IMR-90 (cell line): ENCODE measurements at places on chromosomes 1 and 21. TPM values are rescaled to one million over a fixed set of nuclear protein-coding genes. Genes with fewer than 3 reads are reported as not detected.

DNA sequence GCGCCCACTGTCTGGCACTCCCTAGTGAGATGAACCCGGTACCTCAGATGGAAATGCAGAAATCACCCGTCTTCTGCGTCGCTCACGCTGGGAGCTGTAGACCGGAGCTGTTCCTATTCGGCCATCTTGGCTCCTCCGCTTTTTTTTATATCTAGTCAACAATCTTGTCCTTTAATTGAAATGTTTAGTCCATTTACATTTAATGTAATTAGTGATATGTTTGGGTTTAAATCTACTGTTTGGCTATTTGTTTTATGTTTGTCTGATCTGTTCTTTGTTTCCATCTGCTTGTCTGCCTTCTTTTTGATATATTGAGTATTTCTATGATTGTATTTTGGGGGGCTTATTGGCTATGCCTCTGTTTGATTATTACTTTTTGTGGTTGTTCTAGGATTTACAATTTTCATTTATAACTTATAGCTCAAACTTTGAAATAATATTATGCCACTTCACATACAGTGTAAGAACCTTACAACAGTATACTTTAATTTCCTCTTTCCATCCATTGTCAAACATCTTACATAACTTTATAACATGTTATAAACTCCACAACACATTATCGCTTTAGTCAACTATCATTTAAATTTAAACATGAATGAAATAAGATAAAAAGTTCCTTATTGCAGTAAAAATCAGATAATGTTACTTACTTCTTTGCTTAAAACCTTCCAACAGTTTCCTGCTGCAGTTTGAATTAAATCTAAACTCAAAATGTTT lies 16.5 kb upstream of the RYR2 start:
- DNase-seq = no peak

DNA sequence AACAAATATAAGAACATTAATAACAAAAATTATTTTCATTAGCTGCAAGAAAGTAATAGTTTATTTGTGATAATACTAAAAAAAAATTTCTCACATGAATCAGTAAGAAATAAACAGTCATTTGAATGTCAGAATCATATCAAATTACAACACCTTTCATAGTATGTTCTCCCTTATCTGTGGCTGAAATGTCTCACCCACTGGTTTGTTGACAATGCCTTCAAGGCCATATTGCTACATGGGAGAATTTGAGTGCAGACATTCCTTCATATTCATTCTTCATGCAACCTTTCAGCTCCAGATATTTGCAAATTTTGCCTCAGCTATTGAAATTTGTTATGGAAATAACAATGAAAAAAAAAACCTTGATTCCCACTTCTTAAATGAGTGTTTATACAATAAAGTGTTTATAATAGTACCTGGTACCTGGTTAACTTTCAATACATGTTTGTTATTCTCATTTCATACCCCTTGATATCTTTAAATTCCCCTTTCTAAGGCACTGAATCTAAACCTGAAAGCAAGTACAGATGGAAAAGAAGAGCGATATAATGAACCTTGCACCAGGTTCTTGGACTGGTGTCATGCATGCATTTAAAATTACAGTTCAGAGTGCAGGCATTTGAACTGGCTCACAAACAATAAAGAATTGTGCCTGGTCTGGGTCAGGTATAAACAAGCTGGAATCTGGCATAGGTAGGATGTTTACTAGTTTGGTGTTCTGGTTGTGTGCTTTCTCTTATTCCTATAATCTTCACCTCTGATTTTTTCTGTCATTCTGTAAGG lies 242.2 kb upstream of the ADGRL2 start:
- DNase-seq = no peak

DNA sequence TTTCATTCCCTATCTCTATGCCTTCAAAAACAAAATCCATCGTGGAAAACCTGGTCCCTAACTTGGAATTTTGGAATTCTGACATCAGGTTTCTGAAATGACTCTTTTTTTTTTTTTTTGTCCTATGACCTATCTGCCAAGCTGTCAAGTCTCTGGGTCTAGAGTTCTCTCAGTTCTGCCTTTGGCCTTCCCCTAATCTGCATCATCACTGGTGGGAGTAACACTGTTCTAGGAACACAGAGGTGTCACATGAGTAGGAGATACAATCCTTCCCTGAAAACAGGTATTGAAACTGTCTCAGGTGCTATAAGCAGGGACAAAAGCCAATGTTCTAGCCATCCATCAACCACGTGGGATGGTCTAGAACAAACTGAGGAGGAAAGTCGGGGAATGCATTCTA lies 142.0 kb upstream of the ATP1B1 start:
- no peak for DNase-seq

GRCh38 chr1:210415846-210416448 lies 87.2 kb downstream of the HHAT start:
- no peak for DNase-seq

DNA sequence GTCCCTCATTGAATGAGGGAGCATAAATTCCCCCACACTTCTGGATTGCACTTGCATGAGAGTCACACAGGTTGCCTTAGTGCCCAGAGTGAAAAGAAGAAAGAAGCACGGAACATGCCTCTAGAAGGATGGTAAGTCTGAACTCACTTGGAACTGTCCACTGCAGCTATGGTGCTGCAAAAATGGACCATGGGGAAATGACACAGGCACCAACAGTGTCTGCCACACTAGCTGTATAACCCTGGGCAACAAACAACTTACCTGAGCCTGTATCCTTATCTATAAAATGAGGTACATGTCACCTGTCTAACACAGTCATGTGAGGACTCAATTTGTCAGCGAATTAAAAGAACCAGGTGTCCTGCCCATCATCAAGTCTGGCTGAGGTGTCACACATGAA lies 50.7 kb downstream of the PALMD start:
- DNase-seq = no peak

GRCh38 chr1:161185282-161185682 lies 8.0 kb upstream of the B4GALT3 start:
- DNase-seq = peak; percentile 67

- no peak for DNase-seq
These were observed 2.8 kb downstream of the OSCP1 start for GRCh38 chr1:36447450-36447849.

GRCh38 chr1:92853299-92853698 lies 21.5 kb downstream of the RPL5 start:
- no peak for DNase-seq

DNA sequence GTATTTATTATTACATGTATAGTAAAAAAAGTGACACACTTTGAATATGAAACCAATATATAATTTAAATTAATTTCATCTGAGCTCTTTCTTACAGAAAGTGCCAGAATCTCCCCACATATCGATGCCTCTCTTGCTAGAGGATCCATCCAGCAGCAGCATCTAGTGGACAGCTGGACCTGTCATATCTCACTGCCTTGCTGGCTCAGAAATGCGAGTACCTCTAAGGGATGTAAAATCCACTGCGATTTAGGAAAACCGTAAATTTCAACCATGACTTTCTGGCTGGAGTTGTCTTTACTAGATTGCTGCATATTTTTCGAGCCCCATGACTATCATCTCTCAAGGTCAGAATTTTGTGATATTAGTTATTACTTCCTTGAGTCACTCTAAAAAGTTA lies 333.8 kb downstream of the NEGR1 start:
- DNase-seq = no peak

DNA sequence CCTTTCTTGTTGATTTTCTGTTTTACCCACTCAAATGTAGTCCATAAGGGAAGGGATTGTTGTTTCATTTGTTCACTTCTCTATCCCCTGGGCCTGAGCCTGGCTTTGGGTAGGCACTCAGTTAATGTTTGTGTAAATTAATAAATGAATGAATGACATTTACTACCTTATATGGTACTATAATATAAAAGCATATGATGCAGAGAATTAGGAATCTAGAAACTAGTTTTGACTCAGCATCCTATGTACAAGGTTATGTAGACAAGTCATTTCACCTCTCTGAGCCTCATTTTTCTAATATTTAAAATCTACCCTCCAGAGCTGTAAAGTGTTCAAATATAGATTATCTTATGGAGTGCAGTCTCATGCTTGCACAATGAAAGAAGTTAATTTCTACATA lies 68.9 kb upstream of the S1PR1 start:
- DNase-seq = no peak

GRCh38 chr21:38538353-38538752 lies 40.1 kb upstream of the ERG start:
- no peak for DNase-seq

GRCh38 chr1:225437710-225438437 lies 10.0 kb upstream of the LBR start:
- peak; percentile 45 for DNase-seq

DNA sequence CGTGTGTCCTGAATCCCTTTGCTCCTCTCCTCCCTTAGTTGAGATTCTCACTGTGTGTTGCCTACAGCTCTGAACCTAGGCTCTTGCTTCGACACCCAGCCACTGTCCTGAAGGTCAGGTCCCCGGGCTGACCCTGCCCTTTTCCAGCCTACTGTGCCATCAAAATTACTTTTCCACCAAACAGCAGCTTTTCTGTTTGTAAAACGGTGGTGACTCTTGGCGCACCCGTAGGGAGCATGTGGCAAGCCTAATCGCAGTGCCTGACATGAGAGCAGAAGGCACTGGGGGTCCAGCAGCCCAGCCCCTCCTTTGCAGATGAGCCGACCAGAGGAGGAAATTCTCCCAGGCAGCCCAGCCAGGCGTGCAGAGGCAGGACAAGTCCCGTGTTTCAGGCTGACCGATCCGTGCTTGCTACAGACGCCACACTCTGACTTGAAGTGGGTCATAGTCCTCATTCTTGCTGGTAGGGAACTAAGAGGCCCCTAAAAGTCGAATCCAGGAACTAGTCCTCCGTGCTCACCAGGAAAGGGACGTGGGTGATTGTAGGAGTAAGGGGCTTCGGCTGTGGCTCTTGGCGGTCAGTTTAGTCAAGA lies 6.8 kb downstream of the GPR137B start:
- DNase-seq = no peak

DNA sequence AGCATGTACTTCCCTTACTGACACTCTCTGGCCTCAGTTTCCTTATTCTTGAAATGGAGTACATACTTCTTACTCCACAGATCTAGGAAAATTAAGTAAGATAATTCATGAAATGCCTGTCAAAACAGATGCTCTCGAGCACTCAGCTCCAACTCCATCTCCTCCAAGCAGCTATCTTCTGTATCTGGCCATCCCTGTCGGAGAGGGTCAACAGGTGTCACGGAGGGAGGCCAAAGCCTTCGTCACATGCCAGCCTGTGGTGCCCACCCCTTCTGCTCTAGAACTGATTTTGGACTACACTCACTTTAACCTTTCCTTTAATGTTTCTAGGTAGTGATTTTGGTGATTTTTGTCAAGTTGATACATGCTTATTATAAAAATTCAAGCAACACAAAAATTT lies 18.8 kb upstream of the PKP1 start:
- no peak for DNase-seq

DNA sequence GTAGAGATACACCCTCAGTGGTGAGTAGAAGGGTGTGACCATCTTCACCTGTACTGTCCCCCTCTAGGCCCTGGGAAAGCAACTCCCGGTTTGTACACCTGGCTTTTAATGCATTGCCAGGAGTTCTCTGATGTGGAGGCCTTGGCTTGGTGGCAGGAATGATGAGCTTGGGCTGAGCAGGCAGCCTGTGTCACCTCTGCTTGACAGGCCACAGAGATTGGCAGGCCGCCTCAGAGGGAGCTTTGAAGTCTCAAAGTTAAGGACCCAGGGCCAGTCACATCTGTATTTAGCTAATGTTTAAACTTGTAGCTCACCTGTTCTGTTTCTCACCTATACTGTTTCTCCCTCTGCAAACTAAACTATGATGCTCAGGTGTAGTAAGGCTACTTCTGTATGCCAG lies 28.5 kb downstream of the HUNK start:
- DNase-seq = no peak

- DNase-seq = peak; percentile 1
These were observed 154.2 kb downstream of the ZP4 start for GRCh38 chr1:237736372-237737029.

DNA sequence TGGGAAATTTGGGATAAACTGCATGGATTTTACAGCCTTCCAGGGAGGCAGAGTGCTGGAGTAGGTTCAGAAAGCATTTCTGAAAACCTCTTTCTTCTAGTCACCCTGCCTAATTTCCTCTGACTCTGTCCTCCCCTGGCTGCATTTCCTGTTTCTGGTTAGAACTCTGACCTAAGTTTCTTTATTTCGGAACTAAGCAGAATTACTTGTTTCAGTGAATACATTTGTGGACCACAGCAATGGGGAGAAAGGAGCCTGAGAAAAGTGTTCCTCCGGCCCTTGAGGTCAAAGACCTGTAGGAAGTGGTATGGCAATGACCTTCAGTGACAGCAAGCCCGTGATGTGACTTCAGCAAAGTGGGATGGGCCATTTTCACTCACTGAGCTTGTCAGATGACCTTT lies 173.4 kb upstream of the RUNX1 start:
- no peak for DNase-seq

- no peak for DNase-seq
These were observed 378.4 kb upstream of the RUNX1 start for GRCh38 chr21:35427320-35428000.

DNA sequence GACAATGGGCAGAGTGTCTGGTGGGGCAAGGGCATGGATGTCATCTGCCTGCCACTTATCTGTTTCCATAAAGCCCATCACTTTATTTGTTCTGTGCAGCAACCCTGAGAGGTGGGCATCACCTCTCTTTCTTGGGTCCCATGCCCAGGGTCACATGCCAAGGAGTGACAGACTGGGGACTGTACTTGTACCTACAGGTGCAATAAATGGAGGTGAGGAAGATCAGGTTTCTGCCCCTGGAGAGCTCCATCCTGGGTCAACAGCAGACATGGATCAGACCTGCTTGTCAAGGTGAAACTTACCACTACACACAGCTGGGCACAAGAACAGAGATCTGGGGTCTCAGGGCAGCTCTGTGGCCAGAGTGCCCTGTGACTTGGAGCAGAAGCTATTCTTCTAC lies 18.4 kb upstream of the PRDM16 start:
- no peak for DNase-seq

DNA sequence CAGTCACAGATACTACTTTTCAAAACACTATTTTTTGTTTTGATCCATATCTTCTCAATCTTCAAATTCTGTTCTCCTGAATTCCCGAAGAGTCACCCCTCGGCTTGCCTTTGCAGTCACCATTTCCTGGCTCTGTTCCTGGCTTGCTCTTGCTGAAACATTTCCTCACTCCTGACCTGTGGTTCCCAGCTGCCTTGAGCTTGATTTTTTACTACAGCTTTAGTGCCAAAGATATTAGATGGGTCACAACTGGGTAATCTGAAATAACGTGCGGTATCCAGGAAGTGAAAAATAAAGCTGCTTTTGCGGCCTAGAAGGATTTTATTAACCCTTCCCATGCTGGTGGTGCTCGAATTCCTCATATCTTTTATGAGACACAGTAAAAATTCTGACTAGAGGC lies 318.8 kb downstream of the PCP4 start:
- DNase-seq = no peak

Gene GOLT1A
- total RNA-seq = not detected in 2 replicates

Gene USP1
- total RNA-seq = 9.7 and 26.1 TPM in 2 replicates

Gene CRYAA
- not detected in 2 replicates for total RNA-seq

Gene ARL8A
- 18.1 and 19.7 TPM in 2 replicates for total RNA-seq

Gene RBBP5
- 33.9 and 37.5 TPM in 2 replicates for total RNA-seq

Gene ITLN2
- not detected in 2 replicates for total RNA-seq

Gene HSD11B1
- total RNA-seq = 0.28 and 0.72 TPM in 2 replicates
